ENCODE measurements at places on chromosomes 1 and 21. TPM values are rescaled to one million over a fixed set of nuclear protein-coding genes. Genes with fewer than 3 reads are reported as not detected.
A peak's percentile ranks its signal among the peaks of the same experiment; 100 is the strongest.

DNA sequence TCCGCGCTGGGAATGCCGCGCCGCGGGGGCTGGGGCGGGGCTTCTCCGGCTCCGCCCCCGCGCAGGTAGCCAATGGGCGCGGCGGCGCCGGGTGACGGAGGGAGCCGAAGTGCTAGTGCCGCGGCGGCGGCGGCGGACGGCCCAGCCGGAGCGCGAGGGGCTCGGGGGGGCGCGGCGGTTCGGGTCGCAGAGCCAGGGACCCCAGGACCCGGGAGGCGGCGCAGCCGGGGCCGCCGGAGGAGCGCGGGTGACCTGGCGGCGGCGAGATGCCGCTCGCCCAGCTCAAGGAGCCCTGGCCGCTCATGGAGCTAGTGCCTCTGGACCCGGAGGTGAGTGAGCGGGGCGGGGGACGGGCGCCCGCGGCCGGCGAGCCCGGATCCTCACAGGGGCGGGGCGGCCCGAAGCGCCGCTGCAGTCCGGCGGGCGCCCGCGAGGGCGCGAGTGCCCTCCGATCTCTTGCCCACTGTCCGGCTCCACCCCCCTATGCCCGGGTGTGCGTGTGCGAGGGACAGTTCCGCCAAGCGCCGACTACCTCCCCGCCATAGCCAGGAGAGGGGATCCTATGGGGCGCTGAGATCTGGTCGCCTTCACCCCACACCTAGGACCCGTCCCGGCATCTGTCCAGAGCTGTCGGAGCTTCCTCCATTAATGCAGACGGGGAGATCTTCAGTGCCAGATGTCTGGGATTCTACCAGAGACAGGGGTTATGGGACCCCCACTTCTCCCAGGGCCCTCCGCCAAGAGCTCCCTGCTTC lies at the start of gene RPS6KA1:
Gene RPS6KA1, plus strand, starts transcription at position 107 of the 755 bp plus-strand sequence. Its CDS starts 160 bp downstream, at position 267.
- peak within 1 kb of the TSS; percentile 87 for H3K4me3 ChIP-seq
- DNase-seq = peak; percentile 68
- H3K4me1 ChIP-seq = peaks cover 33% of the 10 kb centered on the region
- peaks cover 3% of the 10 kb centered on the region for H3K27me3 ChIP-seq

- no peak overlapping the region for H3K27ac ChIP-seq
- DNase-seq = no peak
- no peaks in the 10 kb centered on the region for H3K36me3 ChIP-seq
Observed at GRCh38 chr1:52164604-52165003, 22.7 kb downstream of the ZFYVE9 start.

- H3K27me3 ChIP-seq = peaks cover 4% of the 10 kb centered on the region
- H3K4me1 ChIP-seq = peaks cover 26% of the 10 kb centered on the region
- DNase-seq = peak; percentile 35
- peaks cover 30% of the 10 kb centered on the region for H3K36me3 ChIP-seq
- H3K4me3 ChIP-seq = peak overlapping the region; percentile 89
Observed at GRCh38 chr1:181061891-181062835, 26.3 kb upstream of the IER5 start.

Gene SH2D1B
- polyA plus RNA-seq = 608 TPM

GRCh38 chr1:29200906-29201594 lies 19.4 kb upstream of the SRSF4 start:
- H3K27ac ChIP-seq = no peak overlapping the region
- no peaks in the 10 kb centered on the region for H3K4me1 ChIP-seq
- DNase-seq = no peak
- no peak overlapping the region for H3K4me3 ChIP-seq
- H3K36me3 ChIP-seq = peaks cover 9% of the 10 kb centered on the region

DNA sequence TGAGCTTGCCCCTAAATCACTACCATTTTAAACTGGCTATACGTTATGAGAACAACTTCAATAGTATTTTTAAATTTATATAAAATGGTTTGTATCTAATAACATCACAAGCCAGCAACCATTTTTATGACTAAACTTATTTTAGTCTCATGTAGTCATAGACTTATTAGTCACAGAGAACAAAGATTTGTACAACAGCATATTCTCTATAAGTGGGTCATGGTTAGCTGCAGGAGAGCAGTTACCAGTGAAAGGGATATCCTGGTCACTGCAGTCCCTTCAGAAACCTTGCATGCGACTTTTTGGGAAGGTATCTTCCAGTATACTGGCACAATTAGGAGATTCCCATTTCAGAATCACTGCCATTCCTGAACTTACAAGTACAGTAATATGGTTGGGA lies 90.0 kb downstream of the HFM1 start:
- H3K27ac ChIP-seq = no peak overlapping the region
- H3K4me1 ChIP-seq = no peaks in the 10 kb centered on the region
- DNase-seq = no peak
- H3K27me3 ChIP-seq = no peaks in the 10 kb centered on the region
- H3K4me3 ChIP-seq = no peak overlapping the region

Gene SLAMF9
- polyA plus RNA-seq = not detected

DNA sequence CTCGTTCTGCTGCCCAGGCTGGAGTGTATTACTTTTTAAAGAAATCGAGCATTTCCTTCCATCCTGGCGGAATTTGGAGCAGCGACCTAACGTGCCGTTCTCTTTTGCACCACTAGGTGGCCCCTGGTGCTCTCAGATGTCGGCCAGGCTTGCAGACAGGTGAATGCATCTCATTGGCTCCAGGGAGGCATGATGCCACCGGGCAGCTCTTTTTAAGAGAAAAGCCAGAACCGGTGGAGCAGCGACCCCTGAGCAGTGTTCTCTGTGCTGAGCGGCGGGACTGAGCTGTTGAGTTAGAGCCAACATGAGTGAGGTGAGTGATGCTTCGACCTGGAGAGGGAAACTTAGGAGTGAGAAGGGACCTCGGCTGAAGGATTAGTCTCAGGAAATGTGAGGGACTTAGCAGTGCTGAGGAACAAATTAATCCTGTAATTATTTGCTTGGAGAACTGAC lies at the start of gene PCP4:
Gene PCP4, plus strand, starts transcription at position 241 of the 453 bp plus-strand sequence. Its CDS starts 64 bp downstream, at position 305.
- H3K4me1 ChIP-seq = no peaks in the 10 kb centered on the region
- peaks cover 4% of the 10 kb centered on the region for H3K27me3 ChIP-seq
- no peak within 1 kb of the TSS for H3K27ac ChIP-seq
- DNase-seq = no peak
- H3K36me3 ChIP-seq = no peaks in the 10 kb centered on the region

Gene LIN28A
- polyA plus RNA-seq = not detected
